ENCODE measurements at places on chromosomes 1 and 21.
A peak's percentile ranks its signal among the peaks of the same experiment; 100 is the strongest.

- DNase-seq, result no peak
Observed at GRCh38 chr1:152953761-152954160, 6.8 kb downstream of the SPRR5 start.

DNA sequence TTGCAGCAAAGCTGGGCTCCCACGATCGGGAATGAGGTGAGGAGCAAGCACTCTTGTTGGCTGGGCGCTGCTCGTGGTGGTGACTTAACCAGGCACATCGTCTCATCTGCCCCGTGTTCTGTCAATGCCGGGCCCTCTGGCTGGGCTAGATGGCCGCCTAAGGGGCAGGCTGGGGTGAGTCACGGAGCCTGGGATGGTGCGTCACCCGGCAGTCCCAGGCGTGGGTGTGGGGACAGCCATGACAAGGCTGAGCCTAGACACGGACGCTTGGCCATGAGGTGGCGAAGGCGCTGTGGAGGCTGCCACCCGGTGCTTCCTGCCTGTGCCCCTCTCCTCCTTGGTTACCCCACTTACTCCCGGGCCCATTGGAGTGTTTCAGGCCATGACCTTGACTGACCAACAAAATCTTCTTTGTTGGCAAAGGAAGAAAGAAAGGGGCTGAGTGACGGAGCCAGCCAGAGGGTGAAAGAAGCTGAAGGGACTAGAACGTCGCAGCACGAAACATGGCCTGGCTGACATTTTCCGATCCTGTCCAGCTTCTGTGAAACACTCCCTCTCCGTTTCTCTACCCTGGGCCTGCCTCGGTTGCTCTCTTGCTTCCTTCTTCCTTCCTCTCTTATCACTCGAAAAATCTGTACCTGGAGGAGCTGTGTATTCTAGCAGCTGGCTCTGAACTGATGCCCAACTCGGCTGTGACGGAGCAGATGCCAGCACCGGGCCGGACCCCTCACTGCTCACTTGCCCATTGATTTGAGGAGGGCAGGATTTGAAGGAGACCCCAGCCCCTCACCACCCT lies 596 bp downstream of the CD247 start:
- no peak for DNase-seq

DNA sequence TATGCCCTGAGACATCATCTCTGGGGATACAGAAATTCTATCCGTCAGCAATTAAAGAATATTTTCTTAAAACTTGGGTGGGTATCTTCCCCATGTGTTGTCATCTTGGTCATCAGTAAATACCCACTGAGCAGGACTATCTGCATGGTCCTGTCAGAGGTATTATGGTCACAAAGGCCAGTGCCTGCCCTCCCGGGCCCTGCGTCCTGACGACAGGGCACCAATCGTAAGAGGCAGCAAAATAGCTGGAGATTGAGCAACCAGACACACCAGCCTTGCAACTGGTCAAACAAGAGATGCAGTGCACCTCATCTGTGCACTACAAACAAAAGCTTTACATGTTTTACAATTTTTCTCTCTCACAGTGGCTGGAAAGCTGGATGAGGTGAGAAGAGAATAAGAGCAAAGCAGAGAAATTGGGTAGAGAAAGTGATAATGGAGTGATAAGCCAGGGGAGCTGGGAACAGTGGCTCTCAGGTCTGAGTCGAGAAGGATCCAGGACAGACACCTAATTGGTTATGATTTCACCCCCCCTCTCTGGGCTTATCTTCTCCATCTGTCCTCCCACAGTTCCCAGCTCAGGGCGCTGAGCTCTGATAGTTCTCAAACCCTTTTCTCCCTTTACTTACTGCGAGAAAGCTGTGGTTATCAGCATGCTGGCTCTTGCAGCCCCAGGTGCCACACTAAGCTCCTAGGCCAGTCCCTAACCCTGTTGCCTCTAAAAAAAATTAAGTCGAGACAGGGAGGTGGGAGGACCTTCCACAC lies 8.8 kb upstream of the SRP9 start:
- no peak for DNase-seq

GRCh38 chr1:177181631-177182291 lies 11.0 kb downstream of the BRINP2 start:
- no peak for DNase-seq

DNA sequence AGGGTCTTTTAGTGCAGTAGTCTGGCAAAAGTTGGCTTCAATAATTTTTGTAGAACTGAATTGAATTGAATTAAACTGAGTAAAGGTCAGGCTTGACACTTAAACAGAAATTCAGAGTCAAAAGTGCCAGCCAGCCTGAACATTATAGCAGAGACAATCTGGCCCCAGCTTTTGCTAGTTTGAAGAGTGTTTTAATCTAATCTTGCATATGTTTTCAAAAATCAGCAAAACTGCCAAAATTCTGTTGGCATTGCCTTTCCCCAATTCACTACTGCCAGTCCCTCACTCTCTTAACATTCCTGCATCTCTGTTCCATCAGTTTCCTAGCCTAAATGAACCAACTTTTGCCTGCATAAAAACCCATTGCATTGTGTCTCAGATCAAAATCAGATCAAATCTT lies 403.8 kb downstream of the NUF2 start:
- DNase-seq, result no peak

- no peak for DNase-seq
Observed at GRCh38 chr1:155022927-155023236, 10.7 kb downstream of the DCST2 start.

GRCh38 chr1:72037745-72038343 lies 244.5 kb downstream of the NEGR1 start:
- DNase-seq, result peak; percentile 19

DNA sequence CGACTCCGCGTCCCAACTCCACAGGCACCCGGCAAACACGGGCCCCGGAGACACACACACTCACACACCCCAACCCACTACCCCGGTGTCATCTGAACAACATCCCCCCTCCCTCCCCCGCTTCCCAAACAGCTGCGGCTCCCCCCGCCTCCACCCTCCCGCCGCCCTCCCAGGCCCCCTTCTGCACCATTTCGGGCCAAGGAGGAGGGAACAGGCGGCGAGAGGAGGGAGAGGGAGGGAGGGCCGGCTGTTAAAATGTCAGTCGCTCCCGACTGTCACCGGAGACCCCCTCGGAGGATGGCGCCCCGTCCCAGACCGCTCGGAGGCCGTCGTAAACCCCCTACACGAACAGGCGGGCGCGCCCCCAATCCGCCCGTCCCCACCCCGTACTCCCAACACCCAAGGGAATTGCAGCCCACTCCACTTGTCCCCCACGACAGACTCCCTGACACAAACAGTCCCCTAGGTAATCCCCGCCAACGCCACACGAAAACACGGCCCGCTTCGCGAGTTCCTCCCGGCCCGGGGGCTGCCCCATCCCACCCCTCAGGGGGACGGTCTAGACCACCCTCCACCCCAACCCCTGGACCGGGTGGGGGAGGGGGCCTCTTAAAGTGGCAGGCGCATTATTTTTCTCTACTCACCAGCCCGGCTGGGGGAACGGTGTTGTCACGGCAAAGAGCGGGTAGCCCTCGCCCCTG lies 583 bp downstream of the MEF2D start:
- DNase-seq, result no peak

GRCh38 chr1:196088541-196088940 lies 519.7 kb downstream of the KCNT2 start:
- DNase-seq, result no peak

DNA sequence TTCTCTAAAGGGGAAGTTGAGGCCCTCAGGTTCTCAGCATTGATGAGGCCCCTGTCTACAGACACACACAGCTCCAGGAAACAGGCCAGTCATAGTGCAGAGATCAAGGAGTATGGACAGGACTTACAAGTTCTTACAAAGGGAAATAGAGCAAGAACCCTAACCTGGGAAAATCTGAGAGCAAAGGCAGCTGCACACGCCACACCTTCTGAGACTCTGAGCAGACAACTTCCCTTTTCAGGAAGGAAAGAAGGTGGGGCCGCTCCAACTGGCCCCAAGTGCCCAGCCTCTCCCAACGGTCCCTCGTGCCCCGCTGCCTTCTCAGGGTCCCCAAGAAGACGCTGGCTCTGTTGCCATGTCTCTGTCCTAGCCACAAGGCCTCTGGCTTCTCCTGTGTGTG lies 3.6 kb downstream of the NOC2L start:
- no peak for DNase-seq

DNA sequence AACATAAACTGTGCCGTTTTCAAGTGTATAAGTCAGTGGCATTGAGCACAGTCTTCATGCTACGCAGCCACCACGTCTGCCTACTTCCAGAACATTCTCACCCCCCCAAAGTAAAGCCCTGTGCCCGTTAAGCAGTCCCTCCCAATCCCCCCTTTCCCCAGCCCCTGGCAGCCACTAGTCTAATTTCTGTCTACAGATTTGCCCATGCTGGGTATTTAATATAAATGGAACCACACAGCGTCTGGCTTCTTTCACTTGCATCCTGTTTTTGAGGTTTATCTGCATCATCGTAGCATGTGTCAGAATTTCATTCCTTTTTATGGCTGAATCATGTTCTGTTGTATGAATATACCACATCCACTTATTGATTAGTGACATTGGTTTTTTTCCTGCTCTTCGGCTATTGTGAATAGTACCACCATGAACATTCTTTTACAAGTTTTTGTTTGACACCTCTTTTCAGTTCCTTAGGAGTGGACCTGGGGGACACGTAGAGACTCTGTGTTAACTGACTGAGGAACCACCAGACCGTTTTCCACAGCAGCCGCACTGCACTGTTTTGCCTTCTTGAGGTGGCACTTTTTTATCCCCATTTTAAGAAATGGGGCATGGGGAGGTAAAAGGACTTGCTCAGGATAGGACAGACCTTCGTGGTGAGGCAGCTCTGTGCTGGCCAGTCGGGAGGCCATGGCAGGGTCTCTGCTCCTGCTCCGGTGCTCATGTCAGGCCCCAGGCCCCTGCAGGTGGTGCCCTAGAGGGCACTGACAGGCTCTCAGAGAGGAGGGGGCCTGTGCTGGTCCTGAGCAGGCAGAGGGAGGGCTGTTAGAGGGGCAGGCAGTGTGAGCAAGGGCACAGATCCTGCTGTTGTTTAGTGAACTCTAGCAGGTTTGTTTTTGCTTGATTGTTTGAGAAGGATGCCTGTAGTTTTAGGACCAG lies 123.8 kb downstream of the PCBP3 start:
- no peak for DNase-seq

- DNase-seq, result no peak
Observed at GRCh38 chr1:40898431-40898901, 36.3 kb upstream of the CITED4 start.

DNA sequence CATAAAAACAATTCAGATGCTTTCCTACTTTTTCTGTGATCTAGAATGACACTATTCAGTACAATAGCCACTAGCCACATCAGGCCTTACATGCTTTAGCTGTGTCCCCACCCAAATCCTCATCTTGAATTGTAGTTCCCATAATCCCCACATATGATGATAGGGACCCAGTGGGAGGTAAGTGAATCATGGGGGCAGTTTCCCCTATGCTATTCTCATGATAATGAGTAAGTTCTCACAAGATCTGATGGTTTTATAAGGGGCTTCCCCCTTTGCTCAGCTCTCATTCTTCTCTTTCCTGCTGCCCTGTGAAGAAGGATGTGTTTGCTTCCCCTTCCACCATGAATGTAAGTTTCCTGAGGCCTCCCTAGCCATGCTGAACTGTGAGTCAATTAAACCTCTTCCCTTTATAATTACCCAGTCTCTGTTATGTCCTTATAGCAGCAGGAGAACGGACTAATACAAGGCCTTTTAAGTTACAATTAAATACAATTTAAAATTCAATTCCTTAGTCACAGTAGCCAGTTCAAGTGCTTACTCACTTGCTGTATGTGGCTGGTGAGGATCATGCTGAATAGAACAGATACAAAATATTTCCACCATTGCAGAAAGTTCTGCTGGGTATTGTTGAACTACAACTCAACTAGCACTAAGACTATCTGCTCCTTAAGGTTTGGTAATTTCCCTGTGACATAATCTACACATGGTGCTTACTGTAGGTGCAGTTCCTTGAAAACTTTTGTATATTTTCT lies 106.7 kb downstream of the SCMH1 start:
- DNase-seq, result no peak

- DNase-seq, result no peak
Observed at GRCh38 chr21:46028573-46029091, 47.1 kb downstream of the COL6A1 start.

GRCh38 chr1:116433275-116434257 lies 60.5 kb downstream of the ATP1A1 start:
- no peak for DNase-seq

- DNase-seq, result no peak
Observed at GRCh38 chr21:42650033-42650370, 3.4 kb upstream of the PDE9A start.

DNA sequence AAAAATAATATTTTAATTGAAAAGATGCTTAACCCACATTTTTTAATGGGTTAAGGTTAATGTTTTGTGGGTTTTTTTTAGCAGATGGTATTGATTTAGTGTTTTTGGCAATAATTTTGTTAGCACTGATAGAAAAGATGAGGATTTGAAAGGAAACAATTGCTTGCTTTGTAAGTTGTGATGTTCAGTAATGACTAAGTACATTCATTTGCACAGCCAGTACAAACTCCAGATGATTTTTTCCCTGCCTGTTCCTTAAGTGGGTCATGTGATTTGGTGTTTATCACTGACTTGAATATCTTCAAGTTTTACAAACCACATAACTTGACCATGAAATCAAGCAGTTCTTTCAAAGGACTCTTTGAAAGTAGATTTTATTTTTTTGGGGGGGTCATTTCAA lies 15.0 kb downstream of the DISP1 start:
- peak; percentile 36 for DNase-seq

DNA sequence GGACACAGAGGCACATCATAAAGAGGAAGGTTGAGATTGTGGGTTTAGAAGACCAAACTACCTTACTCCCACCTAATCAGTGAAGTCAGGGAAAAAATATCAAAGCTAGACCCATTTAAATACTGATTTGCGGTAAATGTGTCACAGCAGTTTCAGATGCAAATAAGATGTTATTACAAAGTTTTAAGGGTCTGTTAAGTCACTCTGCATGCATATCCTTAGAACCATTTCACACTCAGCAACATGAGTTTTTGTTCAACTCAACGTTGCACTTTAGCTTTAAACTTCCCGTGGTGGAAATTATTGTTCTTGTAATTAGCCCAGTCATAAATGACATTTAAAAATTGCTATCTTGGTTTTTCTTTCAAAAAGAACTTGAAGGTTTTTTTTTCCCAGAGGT lies 34.8 kb downstream of the RPAP2 start:
- DNase-seq, result no peak

GRCh38 chr21:26956216-26956615 lies 10.7 kb downstream of the ADAMTS5 start:
- no peak for DNase-seq

- peak; percentile 27 for DNase-seq
Observed at GRCh38 chr1:74504125-74504932, 8.1 kb downstream of the LRRC53 start.

GRCh38 chr1:51858892-51859291 lies 19.6 kb downstream of the NRDC start:
- DNase-seq, result no peak

DNA sequence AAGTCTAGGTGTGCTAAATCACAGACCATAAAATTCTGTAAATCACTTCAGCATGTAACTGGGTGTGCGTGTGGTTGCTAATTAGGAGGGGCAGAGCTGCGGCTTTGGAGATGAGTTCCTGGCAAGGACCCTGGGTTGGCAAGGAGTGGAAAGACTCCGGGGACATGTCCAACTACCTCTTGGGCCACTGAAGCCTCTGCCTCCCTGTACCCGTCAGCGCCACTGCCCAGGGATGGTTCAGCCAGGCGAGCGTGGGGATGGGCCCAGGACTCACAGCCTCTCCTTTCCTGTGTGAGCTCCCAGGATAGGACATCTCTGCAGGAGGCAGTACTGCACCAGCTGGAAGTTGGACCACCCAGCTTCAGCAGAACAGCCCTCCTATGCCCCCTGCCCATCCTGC lies 386.4 kb upstream of the VAMP3 start:
- DNase-seq, result no peak

- DNase-seq, result peak; percentile 93
Observed at GRCh38 chr1:88731475-88732269, 47.6 kb downstream of the PKN2 start.

All from stromal cell of bone marrow (primary cell).